Sciatic nerve (tissue), 2 donors: ENCODE measurements at places on chromosomes 1 and 21.

DNA sequence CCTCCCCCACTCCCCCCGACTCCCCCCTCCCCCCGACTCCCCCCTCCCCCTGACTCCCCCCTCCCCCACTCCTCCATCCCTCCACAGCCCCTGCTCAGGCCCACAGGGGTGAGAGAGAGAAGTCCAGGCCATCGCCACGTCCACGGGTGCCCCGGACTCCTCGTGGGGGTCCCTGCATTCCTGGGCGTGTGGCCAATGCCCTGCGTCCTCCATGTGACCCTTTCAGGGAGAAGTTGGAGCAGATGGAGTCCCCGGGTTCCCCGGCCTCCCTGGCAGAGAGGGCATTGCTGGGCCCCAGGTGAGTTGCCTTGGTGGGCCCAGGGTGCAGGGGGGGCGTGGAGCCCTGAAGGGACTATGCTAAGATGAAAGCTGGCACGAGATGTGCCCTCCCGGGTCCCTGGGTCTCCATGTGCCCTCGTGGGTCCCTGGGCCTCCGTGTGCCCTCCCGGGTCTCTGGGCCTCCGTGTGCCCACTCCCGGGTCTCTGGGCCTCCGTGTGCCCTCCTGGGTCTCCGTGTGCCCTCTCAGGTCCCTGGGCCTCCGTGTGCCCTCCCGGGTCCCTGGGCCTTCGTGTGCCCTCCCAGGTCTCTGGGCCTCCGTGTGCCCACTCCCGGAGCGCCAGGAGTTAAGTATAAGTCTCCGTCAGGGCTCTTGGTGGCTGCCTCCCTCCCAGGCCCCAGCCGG lies 52.0 kb downstream of the SLC19A1 start:
- DNase-seq, result no peak

DNA sequence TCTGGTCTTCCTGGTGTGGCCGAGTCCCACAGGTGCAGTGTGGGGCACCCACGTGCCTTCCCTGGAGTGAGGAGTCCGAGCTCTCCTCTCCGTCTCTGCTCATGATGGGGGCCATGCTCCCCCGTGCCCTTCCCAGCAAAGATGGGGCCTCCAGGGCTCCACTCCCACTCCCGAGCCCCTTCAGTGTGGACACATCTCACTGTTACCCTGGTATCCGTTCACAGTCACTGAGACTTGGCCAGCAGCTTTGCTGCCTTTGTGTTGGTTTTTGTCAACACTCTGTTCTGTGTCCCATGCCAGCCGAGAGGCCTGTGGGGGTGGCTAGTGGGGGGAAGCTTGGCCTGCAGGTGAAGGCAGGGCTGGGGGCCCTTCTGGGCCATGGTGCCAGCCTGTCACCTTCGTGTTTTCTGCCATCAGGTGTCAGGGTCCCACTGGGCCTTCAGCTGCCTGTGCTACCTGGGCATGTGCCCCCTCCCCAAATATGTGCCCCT lies 46.9 kb upstream of the POFUT2 start:
- DNase-seq, result peak; percentile 48

DNA sequence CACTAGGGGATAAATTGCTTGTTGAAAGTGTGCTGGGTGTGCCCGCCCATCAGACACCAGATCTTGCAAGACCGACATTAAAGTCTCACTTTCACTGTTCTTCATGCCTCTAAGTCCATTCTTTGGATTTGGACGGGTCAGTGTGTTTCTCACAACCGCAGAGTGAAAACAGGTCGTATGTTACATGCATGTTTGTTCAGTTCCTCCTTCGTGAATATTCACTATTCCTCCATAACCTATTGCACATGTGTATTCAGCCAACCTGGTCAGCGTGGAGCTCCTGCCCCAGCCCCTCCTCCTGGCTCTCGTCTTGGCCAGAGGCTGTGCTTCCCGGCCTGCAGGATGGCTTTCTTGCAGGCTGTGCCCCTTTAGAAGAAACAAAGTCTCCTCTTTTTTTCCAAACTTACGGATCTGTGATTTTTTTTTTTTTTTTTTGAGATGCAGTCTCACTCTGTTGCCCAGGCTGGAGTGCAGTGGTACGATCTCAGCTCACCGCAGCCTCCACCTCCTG lies 2.2 kb upstream of the KRTAP10-6 start:
- DNase-seq, result no peak

GRCh38 chr1:179583771-179584320 lies 7.8 kb upstream of the TDRD5 start:
- DNase-seq, result no peak

DNA sequence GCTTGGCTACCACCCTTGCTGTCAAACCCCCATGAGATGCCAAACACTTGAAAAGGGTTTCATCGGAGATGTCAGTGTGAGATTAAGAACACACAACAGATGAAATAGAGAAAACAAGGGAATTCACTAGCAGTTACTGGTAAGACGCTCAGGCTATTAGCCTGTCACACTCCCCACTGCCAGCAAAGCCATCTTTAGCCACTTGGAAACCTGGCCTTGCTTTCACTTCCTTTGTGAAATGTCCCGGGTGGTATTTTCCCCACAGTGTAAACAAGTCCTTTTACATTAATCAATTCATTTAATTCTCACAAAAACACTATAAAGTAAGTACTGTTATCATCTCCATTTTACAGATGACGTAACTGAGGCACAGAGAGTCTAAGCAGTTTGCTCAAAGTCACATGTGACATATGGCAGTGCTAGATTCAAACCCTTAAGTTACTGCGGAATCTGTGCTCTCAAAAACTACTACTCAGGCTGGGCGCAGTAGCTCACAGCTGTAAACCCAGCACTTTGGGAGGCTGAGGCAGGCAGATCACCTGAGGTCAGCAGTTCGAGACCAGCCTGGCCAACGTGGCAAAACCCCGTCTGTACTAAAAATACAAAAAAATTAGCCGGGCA lies 32.7 kb upstream of the KHDRBS1 start:
- DNase-seq, result no peak

DNA sequence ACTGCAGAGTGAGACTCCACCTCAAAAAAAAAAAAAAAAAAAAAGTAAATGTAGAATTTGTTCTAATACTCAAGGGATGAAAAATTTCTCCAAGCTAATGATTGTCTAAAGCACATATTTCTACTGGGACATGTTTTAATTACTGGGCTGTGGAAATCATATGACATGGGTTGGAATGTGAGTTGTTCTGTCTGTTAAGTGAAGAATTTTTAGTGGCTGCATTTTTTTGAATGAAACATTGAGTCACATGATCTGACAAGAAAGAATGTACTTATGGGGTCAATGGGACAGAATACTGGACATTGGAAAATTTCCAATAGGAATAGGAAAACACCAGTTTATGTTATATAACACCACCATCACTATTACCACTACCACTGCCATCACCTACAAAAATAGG lies 123.8 kb upstream of the IVNS1ABP start:
- no peak for DNase-seq

DNA sequence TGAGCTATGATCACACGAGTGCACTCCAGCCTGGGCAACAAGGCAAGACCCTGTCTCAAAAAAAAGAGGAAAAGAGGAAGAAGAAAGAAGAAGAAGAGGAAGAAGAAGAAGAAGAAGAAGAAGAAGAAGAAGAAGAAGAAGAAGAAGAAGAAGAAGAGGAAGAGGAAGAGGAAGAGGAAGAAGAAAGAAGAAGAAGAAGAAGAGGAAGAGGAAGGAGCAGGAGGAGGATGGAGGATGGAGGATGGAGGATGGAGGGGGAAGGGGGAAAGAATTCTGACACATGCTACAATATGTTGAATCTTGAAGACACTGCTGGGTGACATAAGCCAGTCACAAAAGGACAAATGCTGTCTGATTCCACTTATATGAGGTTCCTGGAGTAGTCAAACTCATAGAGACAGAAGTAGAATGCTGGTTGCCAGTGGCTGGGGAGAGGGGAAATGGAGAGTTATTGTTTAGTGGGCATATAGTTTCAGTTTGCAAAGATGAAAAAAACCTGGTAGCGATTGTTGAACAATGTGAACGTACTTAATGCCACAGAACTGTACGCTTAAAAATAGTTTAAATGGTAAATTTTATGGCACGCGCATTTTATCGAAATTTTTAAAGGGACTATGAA lies 47.3 kb upstream of the COA6 start:
- no peak for DNase-seq

DNA sequence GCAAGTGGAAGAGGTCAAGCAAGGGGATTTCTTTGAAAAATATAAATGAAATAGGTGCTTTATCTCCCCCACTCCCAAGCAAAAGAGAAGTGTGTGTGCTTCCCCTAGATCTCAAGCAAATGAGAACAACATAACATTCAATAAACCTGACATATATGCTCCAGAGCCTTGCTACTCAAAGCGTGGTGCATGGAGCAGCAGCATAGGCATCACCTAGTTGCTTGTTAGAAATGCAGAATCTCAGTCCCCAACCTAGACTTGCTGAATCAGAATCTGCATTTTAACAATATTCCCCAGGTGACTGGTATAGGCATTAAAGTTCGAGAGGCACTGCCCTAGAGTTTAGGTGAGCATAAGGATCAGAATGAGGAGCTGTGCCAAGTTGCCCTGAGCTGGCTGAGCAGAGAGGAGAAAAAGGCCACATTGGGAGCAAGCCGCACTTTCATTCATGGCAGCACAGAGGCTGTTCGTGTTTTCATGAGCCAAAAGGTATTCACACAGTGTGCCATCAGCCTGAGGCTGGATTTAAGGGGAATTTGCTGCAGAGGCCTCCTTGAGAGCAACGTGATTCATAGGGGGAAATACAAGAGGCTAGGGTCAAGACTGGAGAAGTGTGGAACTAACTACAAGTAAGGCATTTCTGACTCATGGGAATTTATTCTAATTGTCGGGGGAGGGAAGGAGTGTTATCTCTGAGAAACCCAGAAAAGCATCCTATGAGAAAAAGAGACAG lies 14.3 kb upstream of the LPAR3 start:
- no peak for DNase-seq

GRCh38 chr21:34362670-34363069 lies 1.1 kb upstream of the KCNE2 start:
- peak; percentile 7 for DNase-seq

DNA sequence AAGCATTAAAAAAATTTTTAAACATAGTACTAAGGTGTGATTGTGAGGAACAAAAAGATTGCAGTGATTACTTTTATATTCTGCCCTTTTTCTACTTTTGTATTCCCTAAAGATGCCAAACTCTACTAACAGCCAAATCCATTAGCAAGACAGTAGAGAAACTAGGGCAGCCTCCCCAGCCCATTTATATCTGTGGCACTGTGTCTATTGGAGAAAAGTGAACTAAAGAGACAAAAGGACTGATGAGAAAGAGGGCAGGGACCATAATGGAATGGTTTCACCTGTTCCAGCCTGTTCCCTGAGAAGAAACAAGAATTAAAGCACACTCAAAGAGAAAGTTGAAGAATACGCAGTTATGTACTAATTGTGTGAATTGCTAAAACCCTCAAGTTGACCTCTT lies 56.6 kb downstream of the ATG4C start:
- no peak for DNase-seq

- DNase-seq, result no peak
Observed at GRCh38 chr1:69929308-69930057, 275.9 kb downstream of the LRRC40 start.

DNA sequence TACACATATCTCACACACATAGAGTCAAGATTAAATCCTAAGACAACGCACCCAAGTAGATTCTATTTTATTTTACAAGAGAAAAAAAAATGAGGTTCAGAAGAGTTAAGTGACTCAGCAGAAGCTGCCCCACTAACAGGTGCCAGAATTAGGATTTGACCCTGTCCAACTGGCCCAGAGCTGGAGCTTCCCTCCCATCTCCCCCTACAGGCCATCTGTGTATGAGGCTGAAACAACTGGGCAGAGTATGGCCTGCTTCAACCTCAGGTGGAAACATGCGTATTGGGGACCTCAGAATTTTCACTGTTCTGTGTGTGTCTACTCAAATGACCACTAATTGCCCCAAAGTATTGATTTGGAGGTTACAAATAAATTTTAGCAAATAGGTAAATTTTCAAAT lies 29.9 kb downstream of the PSMG1 start:
- no peak for DNase-seq

DNA sequence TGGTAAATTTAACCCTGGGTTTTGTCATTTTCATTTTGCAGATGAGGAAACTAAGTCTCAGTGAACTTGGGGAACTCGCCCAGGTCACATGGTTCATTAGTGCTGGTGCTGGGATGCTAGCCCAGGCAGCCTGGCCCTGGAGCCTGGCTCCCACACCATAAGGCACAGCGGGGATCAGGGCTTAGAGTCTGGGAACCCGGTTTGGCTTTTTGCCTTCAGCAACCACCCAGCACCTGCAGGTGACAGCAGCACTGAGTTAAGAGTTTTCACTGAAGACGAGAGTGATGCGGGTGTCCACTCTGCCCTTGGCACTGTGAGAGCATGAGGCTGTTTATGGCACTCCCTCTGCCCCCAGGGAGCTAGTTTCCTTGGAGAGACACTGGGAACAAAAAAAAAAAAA lies 18.4 kb upstream of the CD101 start:
- DNase-seq, result no peak

DNA sequence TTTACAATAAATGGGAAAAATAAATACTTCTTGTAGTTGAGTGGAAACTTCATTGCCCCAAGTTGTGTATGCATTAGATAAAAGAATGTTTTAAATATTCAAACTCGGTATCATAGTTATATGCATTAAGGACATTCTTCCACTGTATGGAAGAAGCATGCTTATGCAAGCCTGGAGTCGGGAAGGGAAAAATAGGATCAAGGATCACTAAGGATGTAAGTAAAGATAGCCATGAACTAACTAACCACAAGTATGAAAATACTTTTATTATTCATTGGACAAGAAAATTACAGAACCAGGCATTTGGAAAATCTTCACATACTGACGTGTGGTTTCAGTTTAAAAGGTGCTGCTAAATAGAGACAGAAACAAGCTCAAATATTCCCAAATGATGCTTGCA lies 26.9 kb upstream of the DPYD start:
- no peak for DNase-seq

DNA sequence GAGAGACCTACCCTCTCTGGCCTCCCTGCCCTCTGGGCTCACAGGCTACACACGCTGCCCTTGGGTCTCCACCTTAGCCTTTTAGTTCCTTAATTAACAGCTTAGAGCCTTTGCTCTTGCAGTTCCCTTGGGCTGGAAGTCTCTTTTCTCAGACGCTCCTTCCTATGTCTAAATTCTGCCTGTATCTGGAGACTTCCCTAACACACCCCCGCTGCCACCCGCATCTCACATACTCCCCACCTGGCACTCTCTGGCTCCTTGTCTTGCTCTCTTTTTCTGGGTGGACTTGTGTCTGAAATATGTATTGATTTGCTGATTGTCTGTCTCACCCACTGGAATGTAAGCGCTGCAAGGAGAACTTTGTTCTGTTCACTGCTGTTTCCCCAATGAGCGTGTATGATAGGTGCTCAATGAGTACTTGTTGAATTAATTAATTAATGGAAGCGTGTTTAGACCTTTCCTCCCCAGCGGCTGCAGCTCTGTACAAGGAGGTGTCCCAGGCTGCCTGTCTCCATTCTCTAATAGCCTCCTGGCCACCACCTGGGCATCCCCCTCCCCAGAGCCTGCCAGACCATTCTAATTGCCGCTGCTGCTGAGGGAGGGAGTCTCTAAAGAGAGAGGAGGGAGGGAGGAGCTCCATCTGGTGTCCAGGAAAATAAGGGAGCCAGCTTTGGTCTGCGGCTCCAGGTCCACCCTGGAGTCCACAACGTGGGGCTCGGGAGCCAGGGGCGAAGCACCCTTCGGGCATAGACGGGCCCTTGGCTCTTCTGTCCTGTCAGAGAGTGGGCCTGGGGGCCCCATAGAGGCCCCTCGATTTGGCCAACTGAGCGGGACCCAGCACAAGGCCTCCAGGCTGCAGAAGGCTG lies 95.4 kb downstream of the RNF220 start:
- DNase-seq, result no peak
